ENCODE measurements at places on chromosomes 1 and 21.

GRCh38 chr1:119449971-119450370, 35.0 kb downstream of the HSD3B2 start:
- DNase-seq = no peak

DNA sequence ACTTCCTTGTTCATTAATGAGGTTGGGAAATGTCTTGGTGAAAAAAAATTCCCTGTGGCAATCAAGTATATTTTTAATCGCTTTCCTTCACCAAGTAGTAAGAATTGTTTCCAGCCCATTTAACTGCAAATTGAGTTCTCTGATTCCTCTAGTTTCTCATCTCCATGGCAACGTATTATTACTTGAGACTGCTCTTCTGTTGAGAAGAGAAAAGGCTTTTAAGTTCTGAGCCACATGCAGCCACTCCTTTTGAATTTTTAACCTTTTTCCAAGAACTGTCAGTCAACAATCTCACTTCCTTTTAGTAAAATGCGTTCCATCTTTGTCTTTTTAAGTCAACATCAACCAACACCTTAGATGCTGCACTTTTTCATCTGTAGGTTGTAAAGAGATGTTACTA, 75.7 kb upstream of the KIAA1614 start:
- no peak for DNase-seq

DNA sequence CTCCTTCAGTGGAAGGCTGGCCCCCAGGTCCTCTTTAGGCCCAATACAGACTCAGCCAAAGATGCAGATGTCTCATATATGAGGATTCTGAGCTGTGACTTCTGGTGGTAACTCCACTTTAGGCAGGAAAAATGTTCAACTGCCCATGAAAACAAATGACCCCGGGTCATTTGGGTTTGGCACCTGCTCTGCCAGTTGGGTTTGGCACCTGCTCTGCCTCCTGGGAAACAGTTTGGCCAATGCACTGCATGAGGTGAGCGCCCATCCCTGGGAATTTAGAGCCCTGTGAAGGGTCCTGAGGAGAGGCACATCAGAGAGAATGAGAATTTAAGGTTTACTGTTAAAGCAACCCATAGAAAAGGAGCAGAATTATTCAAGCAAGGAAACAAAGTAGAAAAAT, 45.3 kb downstream of the B3GALT5 start:
- DNase-seq = no peak

- no peak for DNase-seq
Measured at GRCh38 chr1:113040041-113040440, 33.0 kb upstream of the LRIG2 start.

DNA sequence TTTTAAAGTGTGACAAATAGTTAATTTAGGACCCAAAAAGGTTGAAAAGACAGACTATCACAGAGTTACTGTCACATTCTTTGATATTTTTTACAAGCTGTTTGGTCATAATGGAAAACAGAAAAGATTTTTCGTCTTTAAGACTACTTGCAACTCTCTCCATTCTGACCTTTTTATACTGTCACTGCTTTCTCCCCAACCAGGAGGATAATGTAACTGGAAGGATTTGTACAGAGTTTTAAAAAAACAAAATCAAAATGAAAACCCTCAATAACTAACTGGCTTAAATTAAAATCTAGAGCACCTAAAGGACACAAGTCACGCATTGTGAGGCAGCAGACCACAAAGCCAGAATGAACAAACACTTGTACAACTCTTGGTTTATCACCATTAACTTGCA, 257.7 kb downstream of the FAF1 start:
- no peak for DNase-seq

GRCh38 chr1:181647314-181648035, 164.2 kb downstream of the CACNA1E start:
- no peak for DNase-seq

GRCh38 chr21:20802201-20802600, 196.0 kb upstream of the NCAM2 start:
- DNase-seq = no peak

- DNase-seq = no peak
Measured at GRCh38 chr21:38780879-38781278, 24.9 kb upstream of the ETS2 start.

- no peak for DNase-seq
Measured at GRCh38 chr1:178434899-178435435, 61.8 kb downstream of the CLEC20A start.

DNA sequence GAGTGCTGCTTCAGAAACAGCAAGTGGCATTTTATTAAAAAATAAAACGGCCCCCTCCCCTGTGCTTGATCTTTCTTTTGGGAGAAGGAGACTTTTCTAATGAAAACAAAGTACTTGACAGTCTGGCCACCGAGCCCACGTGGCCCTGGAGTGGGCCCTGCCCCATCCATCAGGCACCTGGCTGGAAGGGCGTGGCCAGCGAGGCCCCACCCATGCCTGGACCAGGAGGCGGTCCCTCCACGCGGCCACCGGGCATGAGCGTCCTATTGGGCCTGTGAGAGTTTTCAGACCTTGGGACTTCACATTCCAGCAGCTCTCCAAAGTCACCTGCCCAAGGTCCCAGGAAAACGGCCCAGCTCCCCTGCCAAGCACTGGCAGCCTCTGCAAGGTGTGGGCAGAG, 144.7 kb downstream of the CASZ1 start:
- DNase-seq = no peak

- no peak for DNase-seq
Measured at GRCh38 chr1:6330410-6330911, 63.1 kb downstream of the ACOT7 start.

DNA sequence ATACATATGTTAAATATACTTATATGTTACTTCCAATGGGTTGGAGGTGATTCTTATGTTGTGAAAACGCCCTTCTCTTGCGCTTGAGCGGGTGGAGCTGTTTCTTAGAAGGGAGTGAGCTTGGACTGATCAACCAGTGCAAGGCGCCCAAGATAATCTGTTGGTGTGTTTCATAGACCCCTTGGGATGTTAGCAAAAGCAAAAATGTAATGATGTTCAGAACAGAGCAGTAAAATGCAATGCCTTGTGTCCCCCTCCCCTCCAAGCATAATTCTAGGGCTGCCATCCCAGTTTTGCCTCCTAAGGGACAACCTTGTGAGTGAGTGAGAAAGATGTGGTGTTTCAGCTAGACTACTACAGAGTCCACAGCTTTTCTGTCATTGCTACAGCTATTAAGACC, 6.2 kb upstream of the CD34 start:
- no peak for DNase-seq

GRCh38 chr1:115809847-115810246, 31.1 kb downstream of the NHLH2 start:
- DNase-seq = no peak

DNA sequence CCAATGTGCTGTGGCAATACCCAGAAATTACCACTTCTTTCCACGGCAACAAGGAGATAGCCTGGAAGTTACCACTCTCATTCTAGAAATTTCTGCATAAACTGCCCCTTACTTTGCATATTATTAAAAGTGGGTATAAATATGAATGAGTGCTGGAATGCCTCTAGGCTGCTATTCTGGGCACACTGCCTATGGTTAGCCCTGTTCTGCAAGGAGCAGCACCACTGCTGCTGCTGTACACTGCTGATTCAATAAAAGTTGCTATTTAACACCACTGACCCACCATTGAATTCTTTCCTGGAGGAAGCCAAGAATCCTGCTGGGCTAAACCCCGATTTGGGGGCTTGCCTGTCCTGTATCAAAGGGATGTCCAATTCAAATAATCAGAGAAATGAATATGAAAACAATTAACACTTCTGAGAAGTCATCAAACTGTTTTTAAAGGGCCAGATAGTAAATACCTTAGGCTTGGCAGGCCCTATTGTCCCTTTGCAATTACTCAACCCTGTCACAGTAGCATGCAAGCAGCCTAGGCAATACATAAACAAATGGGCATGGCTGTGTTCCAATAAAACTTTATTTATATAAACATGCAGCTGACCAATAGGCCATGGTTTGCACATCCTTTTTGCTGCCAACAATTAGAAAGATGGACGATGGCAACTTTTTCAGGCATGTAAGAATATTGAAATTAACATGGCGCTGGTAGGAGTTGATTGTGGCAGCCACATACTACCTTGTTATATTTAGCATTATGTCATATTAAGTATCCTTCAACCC, 369.4 kb upstream of the B3GALT2 start:
- DNase-seq = no peak

DNA sequence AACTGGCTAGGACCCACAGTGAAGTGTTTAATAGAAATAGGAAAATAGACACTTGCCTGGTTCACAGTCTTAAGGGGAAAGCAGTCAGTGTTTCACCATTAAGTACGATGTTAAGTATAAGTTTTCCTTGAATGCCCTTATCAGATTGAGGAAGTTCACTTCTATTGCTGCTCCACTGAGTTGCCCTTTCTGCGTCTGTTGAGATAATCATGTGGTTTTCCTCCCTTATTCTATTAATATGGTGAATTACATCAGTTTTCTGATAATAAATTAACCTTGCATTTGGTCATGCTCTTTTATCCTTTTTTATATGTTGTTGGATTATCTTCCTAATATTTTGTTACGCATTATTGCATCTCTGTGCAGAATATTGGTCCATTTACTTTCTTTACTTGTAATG, 21.4 kb downstream of the UTS2 start:
- DNase-seq = no peak

DNA sequence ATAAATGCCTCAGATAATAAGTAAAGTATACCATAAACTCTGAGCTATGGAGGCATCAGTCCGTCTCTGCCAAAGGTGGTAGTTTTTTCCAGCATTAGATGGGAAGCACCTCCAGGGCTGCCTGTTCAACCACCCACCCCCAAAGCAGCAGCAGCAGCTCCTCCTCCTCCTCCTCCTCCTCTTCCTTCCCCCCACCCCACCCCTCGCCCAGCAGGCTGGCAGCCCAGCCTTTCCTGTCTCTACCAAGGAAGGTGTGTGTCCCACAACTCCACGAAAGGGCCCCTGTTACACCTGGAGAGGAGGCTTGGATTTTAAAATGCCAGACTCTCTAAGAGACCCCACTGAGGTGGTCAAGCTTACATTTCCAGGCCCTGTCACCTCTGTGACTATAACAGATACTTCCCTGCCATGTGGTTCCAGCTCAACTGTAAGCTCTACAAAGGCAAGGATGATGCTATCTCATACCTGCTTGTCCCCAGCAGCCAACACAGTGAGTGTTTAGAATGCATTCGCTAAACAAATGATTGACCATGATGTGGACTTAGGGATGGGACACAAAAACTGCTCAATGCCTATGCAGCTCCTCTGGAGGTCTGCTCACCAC, 76.7 kb downstream of the GFI1 start:
- DNase-seq = no peak

DNA sequence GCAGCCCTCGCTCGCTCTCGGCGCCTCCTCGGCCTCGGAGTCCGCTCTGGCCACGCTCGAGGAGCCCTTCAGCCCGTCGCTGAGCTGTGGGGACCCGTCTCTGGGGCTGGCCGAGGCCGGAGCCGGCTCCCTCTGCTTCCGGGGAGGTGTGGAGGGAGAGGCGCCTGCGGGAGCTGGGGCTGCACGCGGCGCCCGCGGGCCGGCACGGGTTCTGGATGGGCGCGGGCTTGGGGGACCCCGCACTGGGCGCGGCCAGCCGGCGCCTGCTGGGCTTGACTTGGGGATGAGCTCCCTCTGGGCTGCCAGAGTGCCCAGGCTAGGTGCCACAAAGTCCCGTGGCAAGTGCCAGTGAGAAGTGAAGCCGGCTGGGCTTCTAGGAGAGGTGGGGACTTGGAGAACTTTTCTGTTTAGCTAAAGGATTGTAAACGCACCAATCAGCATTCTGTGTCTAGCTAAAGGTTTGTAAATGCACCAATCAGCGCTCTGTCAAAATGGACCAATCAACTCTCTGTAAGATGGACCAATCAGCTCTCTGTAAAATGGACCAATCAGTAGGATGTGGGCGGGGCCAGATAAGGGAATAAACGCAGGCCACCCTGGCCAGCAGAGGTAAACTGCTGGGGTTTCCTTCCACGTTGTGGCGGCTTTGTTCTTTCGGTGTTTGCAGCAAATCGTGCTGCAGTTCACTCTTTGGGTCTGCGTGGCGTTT, 20.2 kb downstream of the EXOC8 start:
- no peak for DNase-seq

GRCh38 chr1:243507672-243508302, 251.9 kb downstream of the SDCCAG8 start:
- DNase-seq = no peak

GRCh38 chr1:171995573-171995972, 154.3 kb downstream of the DNM3 start:
- DNase-seq = no peak

DNA sequence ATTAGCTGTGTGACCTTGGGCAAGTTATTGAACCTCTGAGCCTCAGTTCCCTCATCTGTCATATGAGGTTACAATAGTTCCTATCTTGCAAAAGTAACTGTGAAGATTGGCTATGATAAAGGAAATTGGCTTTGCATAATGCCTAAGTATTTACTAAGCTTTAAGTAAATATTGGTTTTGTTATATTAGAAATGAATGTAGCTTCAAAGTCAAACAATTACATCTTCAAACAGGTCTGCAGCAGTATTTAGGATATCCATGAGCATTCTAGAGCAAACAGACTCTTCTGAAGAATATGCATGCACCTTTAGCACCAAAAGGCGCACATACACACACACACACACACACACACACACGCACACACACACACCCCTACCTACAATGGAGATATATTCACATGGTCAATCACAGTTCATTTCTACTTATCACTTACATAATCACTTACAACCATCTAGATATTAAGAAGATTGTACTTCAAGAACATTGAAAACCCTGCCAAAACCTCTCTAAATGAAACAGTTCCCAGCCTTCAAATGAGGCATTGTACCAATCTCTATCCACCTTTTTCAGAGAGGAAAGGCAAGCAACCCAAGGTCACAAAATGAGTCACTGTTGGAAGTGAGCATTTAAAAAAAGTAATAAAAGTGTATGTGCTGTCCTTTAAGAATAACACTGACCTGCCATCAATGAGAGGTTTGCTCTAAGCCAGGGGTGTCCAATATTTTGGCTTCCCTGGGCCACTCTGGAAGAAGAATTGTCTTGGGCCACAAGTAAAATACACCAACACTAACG, 13.4 kb upstream of the FAM43B start:
- DNase-seq = no peak

GRCh38 chr21:42923553-42924432, 1.6 kb downstream of the ERVH48-1 start:
- DNase-seq = peak; percentile 89

DNA sequence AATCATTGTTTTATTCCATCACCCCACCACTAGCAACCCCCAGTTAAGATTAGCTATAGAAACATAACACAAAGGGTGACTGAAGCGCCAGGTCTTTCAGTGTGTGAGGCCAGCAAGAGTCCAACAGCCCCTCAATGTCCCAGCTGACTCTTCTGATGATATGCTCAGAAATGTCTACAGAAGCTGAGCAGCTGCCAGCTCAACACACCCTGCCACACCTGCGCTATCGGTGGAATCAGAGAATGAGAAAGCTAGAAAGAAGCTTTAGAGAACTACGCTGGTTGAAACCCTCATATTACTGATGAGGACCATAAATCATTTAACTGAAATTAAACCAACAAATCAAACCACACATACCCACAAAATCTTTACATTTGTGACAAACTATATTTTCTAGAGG, 116.2 kb downstream of the SLC45A1 start:
- DNase-seq = no peak

GRCh38 chr1:202967684-202968281, 726 bp upstream of the CYB5R1 start:
- DNase-seq = no peak

DNA sequence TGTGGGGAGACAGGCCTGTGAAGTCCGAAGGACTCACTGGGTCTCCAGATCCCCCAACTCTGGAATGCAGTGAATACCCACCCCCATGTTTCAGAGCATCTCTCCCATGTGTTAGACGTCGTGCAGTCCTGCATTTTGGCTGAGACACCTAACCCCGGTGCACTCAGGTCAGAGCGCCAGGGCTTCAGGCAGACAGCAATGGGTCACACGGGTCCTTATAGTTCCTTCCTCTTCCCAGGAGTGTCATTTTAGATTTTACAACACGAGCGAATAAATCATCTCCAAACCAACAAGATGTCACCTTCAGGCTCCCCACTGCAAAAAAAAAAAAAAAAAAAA, 5.1 kb downstream of the PRRX1 start:
- no peak for DNase-seq
